ENCODE measurements at places on chromosomes 7 and 10.

- peak; percentile 82 for DNase-seq
These were observed at the start of gene CAMK1D for GRCh38 chr10:12348870-12349628. Gene CAMK1D (plus strand): TSS chr10:12349547.

GRCh38 chr7:70693321-70693685, 438.6 kb upstream of the GALNT17 start:
- DNase-seq, result no peak

DNA sequence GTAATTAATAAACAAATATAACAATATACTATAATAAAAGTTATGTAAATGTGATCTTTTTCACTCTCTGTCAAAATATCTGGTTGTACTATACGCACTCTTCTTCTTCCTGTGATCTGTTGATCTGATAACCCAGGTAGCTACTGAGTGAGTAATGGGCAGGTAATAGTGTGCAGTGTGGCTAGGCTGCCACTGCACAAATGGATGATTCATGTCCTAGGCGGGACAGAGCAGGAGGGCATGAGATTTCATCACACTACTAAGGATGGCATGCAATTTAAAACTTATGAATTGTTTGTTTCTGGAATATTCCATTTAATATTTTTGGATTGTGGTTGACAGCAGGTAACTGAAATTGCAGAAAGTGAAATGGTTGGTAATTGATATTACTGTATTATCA, 44.5 kb downstream of the TAS2R16 start:
- no peak for DNase-seq

DNA sequence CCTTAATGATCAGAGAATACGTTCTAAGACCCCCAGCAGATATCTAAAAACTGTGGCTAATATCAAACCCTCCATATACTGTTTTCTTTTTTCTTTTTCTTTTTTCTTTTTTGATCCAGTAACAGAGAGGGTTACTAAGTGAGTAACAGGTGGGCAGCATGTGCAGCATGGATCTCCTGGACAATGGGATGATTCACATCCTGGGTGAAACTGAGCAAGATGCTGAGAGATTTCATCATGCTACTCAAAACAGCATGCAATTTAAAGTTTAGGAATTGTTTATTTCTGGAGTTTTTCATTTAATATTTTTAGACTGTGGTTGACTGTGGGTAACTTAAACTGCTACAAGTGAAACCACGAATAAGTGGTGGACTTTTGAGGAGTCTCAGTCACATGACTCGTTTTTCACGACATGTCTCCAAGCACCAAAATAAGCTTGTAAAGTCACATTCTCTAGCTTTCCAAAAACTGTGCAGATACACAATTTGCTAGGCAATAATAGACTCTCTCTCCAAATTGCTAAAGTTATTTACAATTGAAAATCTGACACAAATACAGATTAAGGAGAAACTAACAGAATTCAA, 716.2 kb downstream of the NXPH1 start:
- DNase-seq, result no peak

- DNase-seq, result no peak
These were observed 91.3 kb downstream of the CHN2 start for GRCh38 chr7:29285861-29286260.

GRCh38 chr10:61904733-61905725, 3.5 kb downstream of the ARID5B start:
- DNase-seq, result peak; percentile 62

GRCh38 chr10:126502441-126502840, 114.2 kb upstream of the ADAM12 start:
- no peak for DNase-seq

GRCh38 chr10:125441151-125441550, 241.8 kb downstream of the TEX36 start:
- no peak for DNase-seq

- DNase-seq, result no peak
These were observed 12.9 kb downstream of the PON2 start for GRCh38 chr7:95421847-95422444.

- no peak for DNase-seq
These were observed 123.8 kb upstream of the SLC26A5 start for GRCh38 chr7:103569621-103570305.

GRCh38 chr10:29481906-29482440, 152.8 kb downstream of the SVIL start:
- peak; percentile 52 for DNase-seq

DNA sequence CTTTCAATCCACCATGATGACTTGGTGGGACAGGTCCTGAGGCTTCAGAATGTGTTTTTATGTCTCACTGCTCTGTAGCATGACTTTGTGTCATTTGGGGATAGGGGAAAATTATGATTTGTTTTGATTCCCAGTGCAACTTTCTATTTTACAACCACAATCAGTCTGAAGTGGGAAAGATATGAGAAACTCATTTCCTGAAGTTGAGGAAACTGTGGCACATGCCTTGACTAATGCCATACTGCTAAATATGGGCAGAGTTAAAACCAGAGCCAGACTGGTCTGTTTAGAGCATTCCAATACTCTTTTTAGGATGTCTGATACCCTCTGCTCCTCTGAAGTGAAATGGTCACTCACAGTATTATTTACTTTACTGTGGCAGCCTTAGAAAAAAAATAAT, 307.7 kb downstream of the ADRA2A start:
- DNase-seq, result no peak

GRCh38 chr7:21616091-21616490, 73.3 kb downstream of the DNAH11 start:
- DNase-seq, result no peak

- no peak for DNase-seq
These were observed 284.1 kb downstream of the ABCA13 start for GRCh38 chr7:48455363-48455762.

GRCh38 chr7:74379938-74380337, 73.8 kb upstream of the GTF2IRD1 start:
- DNase-seq, result no peak

- no peak for DNase-seq
These were observed 134.2 kb upstream of the AKR1E2 start for GRCh38 chr10:4691776-4692175.

- no peak for DNase-seq
These were observed 98.0 kb upstream of the MBL2 start for GRCh38 chr10:52870562-52870961.

- DNase-seq, result no peak
These were observed 2.5 kb downstream of the ZEB1 start for GRCh38 chr10:31321396-31321941.

- no peak for DNase-seq
These were observed 43.8 kb downstream of the ADAMTS14 start for GRCh38 chr10:70715853-70716795.
